ENCODE measurements at places on chromosomes 2 and 18. TPM values are rescaled to one million over a fixed set of nuclear protein-coding genes. Genes with fewer than 3 reads are reported as not detected.

ALPI gene
- not detected for total RNA-seq

CCDC150 gene
- 2.9 TPM for total RNA-seq

EPAS1 gene
- total RNA-seq, result 962 TPM

PDCL3 gene
- 17.8 TPM for total RNA-seq

C1QL2 gene
- not detected for total RNA-seq

MAP3K19 gene
- total RNA-seq, result not detected

FLACC1 gene
- total RNA-seq, result 1.5 TPM

SPATA3 gene
- not detected for total RNA-seq

SIX3 gene
- not detected for total RNA-seq

DNA sequence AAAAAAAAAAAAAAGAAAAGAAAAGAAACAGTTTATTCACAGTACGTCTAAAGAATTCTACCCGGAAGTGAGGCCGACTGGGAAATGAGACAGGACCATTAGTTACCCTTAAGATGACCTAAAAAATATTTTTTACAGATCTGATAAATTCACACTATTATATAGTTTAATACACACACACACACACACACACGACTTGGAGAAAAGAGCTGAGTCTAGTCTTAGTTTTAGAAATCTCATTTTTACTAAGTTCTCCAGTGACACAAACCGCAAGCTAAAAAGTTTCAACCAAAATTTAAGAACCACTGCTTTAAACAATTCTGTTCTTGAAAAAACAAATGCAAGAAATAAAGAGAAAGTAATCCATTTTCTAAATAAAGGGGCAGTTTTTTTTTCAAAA is 27.1 kb downstream of the ST3GAL5 start:
- no peak for DNase-seq
- no peaks in the 10 kb centered on the region for H3K36me3 ChIP-seq
- no peaks in the 10 kb centered on the region for H3K4me1 ChIP-seq
- no peaks in the 10 kb centered on the region for H3K27me3 ChIP-seq
- no peak overlapping the region for H3K27ac ChIP-seq

- H3K27me3 ChIP-seq, result no peaks in the 10 kb centered on the region
- no peak for DNase-seq
- no peaks in the 10 kb centered on the region for H3K36me3 ChIP-seq
- no peaks in the 10 kb centered on the region for H3K4me1 ChIP-seq
Observed at GRCh38 chr2:54866179-54866578, 142.7 kb downstream of the EML6 start.

- H3K4me3 ChIP-seq, result no peak overlapping the region
- no peaks in the 10 kb centered on the region for H3K27me3 ChIP-seq
- DNase-seq, result no peak
Observed at GRCh38 chr2:110099471-110100225, 16.0 kb downstream of the MALL start.

DNA sequence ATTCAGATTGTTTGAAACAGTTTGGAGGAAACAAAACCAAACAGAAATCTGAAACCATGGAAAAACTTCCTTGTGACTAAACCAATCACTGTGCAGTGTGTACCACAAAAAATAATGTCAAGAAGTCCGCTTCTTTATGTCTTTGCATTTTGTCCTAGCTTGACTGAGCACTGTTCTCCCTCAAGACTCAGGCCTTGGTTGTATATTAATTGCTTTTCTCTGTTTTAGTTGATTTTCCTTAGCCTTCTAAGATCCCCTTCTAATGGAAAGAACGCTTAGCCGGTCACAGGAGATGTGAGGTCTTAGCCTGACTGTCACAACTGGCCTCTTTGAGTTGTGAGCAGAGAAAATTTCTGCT is 56.6 kb downstream of the LCLAT1 start:
- H3K36me3 ChIP-seq, result no peaks in the 10 kb centered on the region
- DNase-seq, result no peak
- H3K4me3 ChIP-seq, result no peak overlapping the region
- H3K27me3 ChIP-seq, result no peaks in the 10 kb centered on the region
- H3K4me1 ChIP-seq, result peaks cover 28% of the 10 kb centered on the region

DNA sequence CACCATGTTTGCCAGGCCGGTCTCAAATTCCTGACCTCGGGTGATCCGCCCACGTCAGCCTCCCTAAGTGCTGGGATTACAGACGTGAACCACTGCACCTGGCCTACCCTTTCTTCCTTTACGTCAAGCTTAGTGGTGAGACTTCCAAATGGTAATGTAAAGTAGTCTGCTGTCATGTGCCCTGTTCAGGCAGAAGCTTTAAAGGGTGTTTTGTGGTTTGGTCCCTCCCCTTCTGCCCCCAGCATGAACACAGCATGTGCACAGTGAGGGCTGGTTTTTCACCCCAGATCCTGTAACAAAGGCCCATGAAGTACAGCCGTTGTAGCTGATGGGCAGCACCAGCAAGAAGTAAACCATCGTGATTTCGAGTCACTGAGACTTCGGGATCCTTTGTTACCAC is 2.7 kb upstream of the DTYMK start:
- no peaks in the 10 kb centered on the region for H3K27me3 ChIP-seq
- DNase-seq, result no peak
- H3K27ac ChIP-seq, result no peak overlapping the region
- no peak overlapping the region for H3K4me3 ChIP-seq

- no peak overlapping the region for H3K27ac ChIP-seq
- H3K4me3 ChIP-seq, result no peak overlapping the region
- H3K4me1 ChIP-seq, result no peaks in the 10 kb centered on the region
- H3K27me3 ChIP-seq, result no peaks in the 10 kb centered on the region
- H3K36me3 ChIP-seq, result no peaks in the 10 kb centered on the region
- no peak for DNase-seq
Observed at GRCh38 chr2:117056376-117056748, 758.1 kb upstream of the DDX18 start.

DNA sequence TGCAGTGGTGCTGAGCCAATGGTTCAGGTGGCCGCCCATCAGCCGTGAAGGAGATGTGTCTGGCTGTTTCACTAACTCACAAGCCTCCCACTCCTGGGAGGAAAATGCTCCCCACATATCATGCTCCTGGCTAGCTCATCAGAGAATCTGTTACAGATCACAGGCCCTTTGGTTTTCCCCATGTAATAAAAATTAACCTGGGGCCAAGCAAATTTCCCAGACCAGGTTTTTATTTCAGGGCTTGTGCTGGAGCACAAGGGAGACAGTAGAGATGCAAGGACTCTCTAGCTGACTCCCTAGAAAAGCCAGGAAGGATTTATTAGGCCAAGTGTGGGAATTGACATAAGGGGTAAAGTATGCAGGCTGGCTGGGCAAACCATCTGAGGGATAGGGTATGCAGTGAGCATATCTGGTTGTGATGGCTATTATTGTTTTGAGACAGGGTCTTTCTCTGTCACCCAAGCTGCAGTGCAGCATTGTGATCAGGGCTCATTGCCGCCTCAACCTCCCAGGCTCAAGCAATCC is 40.6 kb upstream of the CCBE1 start:
- no peaks in the 10 kb centered on the region for H3K27me3 ChIP-seq
- H3K36me3 ChIP-seq, result no peaks in the 10 kb centered on the region
- no peak overlapping the region for H3K4me3 ChIP-seq
- H3K27ac ChIP-seq, result no peak overlapping the region
- no peaks in the 10 kb centered on the region for H3K4me1 ChIP-seq
- DNase-seq, result no peak

DNA sequence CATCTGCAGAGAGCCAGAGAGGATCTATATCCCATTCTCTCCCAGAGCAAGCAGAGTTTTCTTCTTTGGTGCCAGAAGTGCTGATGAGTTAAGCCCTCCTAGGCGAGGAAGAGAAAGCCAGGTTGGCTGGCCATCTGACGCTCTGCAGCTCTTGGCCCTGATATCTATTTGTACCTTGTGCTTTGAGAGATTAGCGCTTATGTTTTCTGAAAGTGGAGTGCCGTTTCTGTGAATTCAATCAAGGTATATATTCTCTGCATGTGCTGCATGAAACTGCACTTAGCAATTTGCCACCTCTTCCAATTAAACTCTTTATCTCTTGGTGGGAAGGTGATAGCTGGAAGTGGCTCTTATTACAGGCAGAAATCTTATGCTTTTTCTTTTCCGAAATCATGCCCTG is 177.5 kb downstream of the LPIN1 start:
- DNase-seq, result no peak
- no peaks in the 10 kb centered on the region for H3K27me3 ChIP-seq
- H3K4me1 ChIP-seq, result no peaks in the 10 kb centered on the region
- no peaks in the 10 kb centered on the region for H3K36me3 ChIP-seq
- H3K4me3 ChIP-seq, result no peak overlapping the region
- H3K27ac ChIP-seq, result no peak overlapping the region

DNA sequence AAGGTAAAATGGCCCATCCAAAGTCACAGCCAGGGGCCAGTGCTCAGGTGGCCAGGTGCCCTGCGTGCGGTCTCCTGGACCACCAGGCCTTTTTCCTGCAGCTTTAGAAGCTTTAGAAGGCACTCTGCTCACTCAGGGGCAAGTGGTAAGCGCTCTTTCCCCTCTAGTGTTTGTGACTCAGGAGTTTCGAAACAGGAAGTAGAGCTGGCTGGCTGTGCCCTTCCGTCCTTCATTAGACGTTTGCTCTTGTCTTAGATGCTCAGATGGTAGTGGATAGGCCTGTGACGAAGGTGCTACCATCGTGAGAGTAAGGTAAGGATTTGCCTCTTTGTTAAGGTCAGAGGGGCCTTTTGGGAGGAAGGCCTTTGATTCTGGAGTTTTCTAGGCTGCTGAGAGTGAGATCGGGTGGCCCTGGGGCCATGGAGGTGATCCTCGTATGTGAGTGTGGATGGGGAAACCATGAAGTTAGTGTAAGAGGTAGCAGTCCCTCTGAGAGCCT is at the start of gene CASP8:
Gene CASP8, plus strand, starts transcription at position 235 of the 499 bp plus-strand sequence. CDS start 5,951 bp downstream, outside the sequence.
- peak within 1 kb of the TSS; percentile 99 for H3K27ac ChIP-seq
- H3K36me3 ChIP-seq, result no peaks in the 10 kb centered on the region
- no peak within 1 kb of the TSS for H3K4me3 ChIP-seq
- no peak for DNase-seq

- H3K36me3 ChIP-seq, result no peaks in the 10 kb centered on the region
- H3K27me3 ChIP-seq, result peaks cover 13% of the 10 kb centered on the region
- no peak for DNase-seq
- H3K27ac ChIP-seq, result no peak overlapping the region
- H3K4me1 ChIP-seq, result no peaks in the 10 kb centered on the region
- no peak overlapping the region for H3K4me3 ChIP-seq
Observed at GRCh38 chr2:108074946-108075345, 88.6 kb downstream of the SLC5A7 start.

- H3K27me3 ChIP-seq, result no peaks in the 10 kb centered on the region
- DNase-seq, result no peak
- no peaks in the 10 kb centered on the region for H3K4me1 ChIP-seq
- no peaks in the 10 kb centered on the region for H3K36me3 ChIP-seq
- no peak overlapping the region for H3K27ac ChIP-seq
Observed at GRCh38 chr2:8203364-8203763, 478.5 kb upstream of the ID2 start.

DNA sequence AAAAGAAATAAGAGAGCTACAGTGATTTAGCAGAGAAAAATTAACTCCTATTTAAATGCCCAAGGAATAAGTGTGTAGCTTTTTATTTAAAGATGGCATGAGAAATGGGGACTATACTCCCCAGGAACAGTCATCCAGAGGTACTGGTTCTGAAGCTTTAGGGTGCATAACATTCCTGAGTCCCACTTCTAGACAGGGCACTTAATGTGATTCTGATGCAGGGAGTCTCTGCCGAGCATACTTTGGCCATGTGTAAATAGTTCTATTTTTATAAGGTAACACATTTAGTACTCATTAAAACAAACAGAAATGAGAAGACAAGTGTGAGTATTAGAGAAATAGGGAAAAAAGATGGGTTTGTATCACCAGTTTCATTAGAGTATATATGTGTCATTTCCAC is 154.7 kb upstream of the WDSUB1 start:
- DNase-seq, result no peak
- no peaks in the 10 kb centered on the region for H3K4me1 ChIP-seq
- H3K36me3 ChIP-seq, result no peaks in the 10 kb centered on the region
- no peak overlapping the region for H3K4me3 ChIP-seq
- H3K27ac ChIP-seq, result no peak overlapping the region

GRCh38 chr2:2831633-2832032 is 500.6 kb upstream of the MYT1L start:
- H3K27ac ChIP-seq, result no peak overlapping the region
- no peaks in the 10 kb centered on the region for H3K36me3 ChIP-seq
- H3K4me3 ChIP-seq, result no peak overlapping the region
- no peaks in the 10 kb centered on the region for H3K27me3 ChIP-seq
- no peaks in the 10 kb centered on the region for H3K4me1 ChIP-seq
- DNase-seq, result no peak

- H3K27ac ChIP-seq, result no peak overlapping the region
- H3K4me3 ChIP-seq, result no peak overlapping the region
- no peaks in the 10 kb centered on the region for H3K36me3 ChIP-seq
Observed at GRCh38 chr18:26653943-26654615, 105.7 kb upstream of the KCTD1 start.

DNA sequence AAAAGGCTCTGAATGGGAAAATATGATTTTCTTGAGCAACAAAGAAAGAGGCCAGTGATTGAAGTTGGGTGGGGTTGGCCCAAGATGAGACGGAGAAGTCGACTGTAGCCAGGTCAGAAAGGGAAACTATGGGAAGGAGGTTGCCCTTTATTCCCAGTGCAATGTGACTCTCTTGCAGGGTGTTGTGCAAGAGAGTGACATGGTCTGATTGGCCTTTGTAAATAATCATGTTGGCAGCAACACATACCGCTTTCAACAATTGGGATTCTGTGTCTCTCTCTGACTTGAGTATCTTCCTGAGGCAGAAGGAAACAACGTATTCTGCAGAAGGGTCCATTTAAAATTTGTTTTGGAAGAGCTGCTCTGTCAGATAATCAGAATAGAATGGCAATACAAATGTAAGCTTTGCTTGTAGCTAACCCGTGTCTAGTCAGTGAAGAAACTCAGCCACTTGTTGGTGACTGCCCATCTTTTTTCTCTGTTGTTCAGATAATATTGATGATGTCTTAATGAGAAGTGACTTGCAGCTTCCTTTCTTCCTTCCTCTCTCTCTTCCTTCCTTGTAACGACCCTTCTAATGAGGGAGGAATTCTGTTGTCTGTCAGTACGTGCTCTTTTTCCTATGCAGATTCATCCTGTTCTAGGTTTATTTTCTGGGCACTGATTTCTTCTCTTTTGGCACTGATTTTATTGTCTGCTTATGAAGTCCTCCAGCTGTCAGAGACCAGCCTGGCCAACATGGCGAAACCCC is 311.0 kb upstream of the FAM98A start:
- no peak overlapping the region for H3K4me3 ChIP-seq
- no peaks in the 10 kb centered on the region for H3K4me1 ChIP-seq
- DNase-seq, result peak; percentile 16
- H3K36me3 ChIP-seq, result no peaks in the 10 kb centered on the region
- H3K27me3 ChIP-seq, result no peaks in the 10 kb centered on the region

Measured in left lung (tissue), 14 donors.